Liver (tissue), 10 donors: ENCODE measurements at places on chromosomes 3 and 15.

DNA sequence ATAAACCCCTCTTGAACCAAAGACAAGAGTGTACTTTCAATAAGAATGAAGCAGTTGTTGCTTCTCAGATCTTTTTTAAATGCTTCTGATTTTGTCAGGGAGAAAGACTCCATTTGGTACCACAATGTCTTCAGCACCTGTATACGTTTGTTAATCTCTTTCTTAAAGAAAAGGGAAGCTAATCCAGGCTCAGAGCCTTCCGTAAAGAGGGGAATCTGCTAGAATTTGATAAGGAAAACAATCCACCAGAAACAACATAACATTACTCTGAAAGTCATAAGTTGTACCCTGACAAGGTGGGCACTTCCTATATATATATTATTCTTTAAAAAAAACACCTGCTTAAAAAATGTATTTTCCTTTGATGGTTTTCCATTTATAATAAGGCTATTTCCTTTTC lies 19.8 kb downstream of the SH3BP5 start:
- no peak for DNase-seq

DNA sequence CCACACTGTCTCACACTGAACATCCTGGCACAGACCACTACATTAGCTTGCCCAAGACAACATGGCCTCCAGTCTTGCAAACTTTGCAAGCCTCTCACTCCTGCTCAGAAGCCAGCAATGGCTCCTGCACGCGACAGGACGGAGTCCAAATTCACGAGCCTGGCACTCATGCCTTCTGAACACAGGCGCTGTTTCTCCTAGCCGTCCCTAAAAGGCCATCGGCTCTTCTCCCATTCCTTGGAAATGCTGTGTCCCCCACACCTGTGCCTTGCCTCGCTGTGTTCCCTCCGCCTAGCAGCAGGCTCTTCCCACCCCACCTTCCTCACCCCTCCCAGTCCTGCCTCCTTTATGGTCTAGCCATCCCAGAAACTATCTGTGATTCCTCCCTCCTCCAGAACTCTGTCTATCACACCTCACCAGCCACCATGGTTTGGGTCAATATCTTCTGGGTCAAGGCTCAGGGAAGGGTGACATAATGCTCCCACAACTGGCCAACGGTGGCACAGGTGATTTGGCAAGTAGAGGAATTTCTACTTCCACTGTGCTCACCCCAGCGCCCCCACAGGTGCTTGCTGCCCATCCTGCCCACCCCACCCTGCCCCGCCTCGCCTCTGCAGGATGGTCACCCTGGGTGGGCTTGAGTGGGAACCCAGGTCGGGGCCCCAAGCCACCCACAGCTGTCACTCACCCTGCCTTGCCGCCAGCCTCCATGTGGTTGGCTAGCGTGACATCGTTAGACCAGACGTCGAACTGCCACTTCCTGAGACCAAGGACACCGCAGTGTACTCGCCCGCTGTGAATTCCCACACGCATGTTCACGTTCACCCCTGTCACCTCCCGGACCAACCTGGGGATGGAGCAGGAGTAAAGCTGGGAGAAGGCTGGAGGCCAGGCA lies 120.7 kb downstream of the ADCY5 start:
- DNase-seq: no peak

GRCh38 chr3:138378990-138379389 lies 30.6 kb downstream of the MRAS start:
- DNase-seq: no peak

GRCh38 chr15:55318588-55319494 lies at the start of the genes PIGB and PIGBOS1:
Gene PIGB, plus strand, starts transcription at chr15:55319222. Its CDS starts 29 bp downstream, at chr15:55319251.
Gene PIGBOS1, minus strand, starts transcription at chr15:55319123. Its CDS starts 1,331 bp downstream, at chr15:55317792.
- peak; percentile 84 for DNase-seq

DNA sequence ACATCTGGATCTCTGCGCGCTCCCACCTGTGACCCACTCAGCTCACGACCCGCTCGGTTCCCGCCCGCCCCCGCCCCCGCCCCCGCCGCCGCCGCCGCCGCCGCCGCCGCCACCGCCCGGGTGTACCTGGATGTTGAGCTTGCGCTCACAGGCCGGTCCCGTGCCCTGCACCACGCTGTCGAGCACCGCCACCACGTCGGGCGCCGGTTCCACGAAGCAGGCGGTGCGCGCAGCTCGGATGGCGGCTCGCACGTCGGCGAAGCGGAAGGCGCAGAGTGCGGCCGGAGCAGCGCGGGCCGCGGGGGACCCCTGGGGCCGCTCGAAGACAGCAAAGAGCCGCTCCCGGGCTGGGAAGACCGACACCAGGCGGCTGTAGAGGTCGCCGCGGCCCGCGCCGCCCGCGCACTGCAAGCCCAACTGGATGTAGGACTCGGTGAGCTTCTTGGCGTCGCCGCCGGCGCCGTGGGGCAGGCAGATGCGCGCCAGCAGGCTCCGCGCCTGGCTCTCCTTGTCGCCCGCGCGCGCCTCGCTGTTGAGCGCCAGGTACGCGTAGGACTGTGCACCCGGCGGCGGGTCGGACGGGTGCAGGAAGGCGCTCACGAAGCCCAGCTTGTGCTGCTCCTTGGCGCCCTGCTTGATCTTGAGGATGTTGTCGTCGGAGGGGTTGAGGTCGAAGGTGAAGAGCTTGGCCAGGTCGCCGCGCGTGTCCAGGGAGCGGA lies 1.1 kb downstream of the PLXND1 start:
- no peak for DNase-seq

GRCh38 chr15:63089260-63090043 lies 32.2 kb upstream of the LACTB start:
- no peak for DNase-seq

GRCh38 chr3:15206662-15207576 lies 873 bp downstream of the CAPN7 start:
- DNase-seq: peak; percentile 39

GRCh38 chr3:177145954-177146353 lies 51.3 kb downstream of the TBL1XR1 start:
- no peak for DNase-seq

DNA sequence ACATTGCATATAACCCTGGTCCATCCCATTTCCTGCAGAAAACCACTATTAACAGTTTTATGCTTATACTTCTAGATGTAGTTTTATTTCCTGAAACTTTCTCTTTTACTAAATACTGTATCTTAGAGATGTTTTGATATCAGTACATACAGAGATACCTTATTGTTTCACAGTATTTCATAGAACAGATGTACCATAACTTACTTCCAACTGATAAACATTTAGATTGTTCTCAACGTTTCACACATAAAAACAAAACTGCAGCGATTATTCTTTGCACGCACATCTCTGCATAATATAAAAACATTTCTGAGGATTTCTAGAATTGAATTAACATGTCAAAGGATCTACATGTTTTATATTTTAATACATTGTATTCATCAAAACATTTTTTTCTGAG lies 2.6 kb downstream of the ZNF80 start:
- DNase-seq: no peak

GRCh38 chr15:90149609-90150340 lies 47.5 kb upstream of the IDH2 start:
- no peak for DNase-seq

GRCh38 chr15:77859491-77860060 lies 217.9 kb downstream of the TBC1D2B start:
- no peak for DNase-seq

DNA sequence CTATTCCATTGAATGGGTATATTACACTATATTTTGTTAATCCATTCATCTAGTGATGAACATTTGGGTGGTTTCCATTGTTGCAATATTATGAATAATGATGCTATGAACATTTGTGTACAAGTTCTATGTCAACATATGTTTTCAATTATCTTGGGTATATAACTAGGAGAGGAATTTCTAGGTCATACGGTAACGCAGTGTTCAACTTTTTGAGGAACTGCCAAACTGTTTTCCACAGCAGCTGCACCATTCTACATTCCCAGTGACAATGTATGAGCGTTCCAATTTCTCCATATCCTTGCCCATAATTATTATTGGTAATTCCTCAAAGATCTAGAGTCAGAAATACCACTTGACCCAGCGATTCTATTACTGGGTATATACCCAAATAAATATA lies 24.1 kb upstream of the RORA start:
- DNase-seq: no peak

GRCh38 chr3:127698286-127698685 lies 25.5 kb downstream of the ABTB1 start:
- no peak for DNase-seq

GRCh38 chr3:7710284-7710683 lies 791.3 kb upstream of the LMCD1 start:
- no peak for DNase-seq

- no peak for DNase-seq
These were observed 8.4 kb downstream of the SHF start for GRCh38 chr15:45179221-45179985.

- DNase-seq: no peak
These were observed 8.7 kb upstream of the PTX3 start for GRCh38 chr3:157427901-157428300.

DNA sequence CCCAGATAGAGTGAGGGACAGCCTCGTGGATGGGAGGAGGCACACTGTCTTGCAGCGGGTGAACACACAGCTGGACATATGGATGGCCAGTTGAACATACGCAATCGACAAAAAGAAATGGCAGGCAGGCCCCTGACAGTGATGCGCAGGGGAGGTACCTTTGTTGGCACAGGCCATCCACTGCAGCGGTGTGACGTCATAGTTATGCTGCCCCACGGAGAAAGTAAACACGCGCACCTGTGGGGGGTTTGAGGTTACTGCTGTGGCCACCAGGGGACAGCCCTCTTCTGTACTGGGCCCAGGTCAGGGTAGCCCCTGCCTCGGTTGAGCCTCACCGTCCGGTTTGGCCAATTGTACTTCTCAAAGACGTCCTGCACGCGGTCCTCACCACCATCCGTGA lies 19.4 kb upstream of the TMEM115 start:
- no peak for DNase-seq

GRCh38 chr3:30457726-30458125 lies 148.7 kb upstream of the TGFBR2 start:
- DNase-seq: no peak

GRCh38 chr15:62125773-62126172 lies 39.3 kb downstream of the C2CD4B start:
- DNase-seq: no peak

DNA sequence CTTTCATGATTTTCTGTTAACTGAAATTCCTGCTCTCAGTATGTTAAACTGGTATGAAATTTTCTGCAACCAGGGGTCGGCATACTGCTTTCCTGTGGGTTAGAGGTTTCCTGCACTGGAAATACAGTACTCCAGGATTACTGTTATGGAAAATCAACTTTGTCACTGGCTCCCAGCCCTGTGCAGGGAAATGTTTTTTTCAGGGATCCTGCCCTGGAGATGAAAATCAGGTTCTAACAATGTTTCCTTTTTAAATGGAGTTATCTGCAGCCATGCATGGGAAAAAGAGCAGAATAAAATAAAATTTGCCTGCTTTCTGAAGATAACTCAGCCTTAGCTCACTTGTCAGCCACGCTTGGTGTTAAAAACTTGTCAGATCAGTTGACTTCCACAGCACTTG lies 220.4 kb downstream of the IL5RA start:
- DNase-seq: no peak

GRCh38 chr15:40481341-40482074 lies 10.7 kb downstream of the CHST14 start:
- no peak for DNase-seq

DNA sequence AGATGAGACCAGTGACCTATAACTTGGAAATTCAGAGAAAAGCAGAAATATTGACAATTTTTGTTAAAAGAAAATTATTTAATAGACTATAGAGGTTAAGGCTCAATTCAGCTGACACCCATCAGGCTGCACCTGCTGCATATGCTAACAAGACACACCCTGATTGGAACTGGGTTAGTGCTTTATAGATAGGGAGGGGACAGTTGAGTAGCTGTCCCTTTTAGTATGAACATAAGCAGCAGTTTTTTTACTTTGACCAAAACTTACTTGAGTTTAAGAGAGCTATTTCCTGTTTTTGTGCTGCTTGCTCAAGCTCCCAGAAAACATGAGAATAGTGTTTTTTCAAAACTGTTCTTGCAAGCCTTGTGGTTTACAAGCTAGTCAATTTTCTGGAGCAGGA lies 292.6 kb downstream of the LRRC3B start:
- no peak for DNase-seq

DNA sequence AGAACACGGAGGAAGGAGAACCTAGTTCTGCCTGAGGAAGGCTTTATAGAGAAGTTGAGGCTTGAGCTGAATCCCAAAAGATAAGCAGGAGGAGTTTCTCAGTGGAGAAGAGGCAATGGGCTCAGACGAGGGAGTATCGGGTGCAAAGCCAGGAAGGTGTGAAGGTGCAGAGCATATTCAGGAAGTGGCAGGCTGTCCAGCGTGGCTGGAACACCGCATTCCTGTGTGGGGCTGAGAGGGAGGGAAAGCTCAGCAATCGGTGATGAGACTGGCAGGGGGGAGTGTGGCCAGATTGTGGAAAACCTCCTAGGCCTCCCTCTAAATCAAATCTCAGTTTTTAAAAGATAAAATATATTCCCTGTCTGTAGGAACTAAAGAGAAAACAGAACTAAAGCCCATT lies 63.0 kb downstream of the ARHGAP31 start:
- no peak for DNase-seq

GRCh38 chr3:32280262-32280910 lies 41.9 kb downstream of the CMTM8 start:
- DNase-seq: no peak

DNA sequence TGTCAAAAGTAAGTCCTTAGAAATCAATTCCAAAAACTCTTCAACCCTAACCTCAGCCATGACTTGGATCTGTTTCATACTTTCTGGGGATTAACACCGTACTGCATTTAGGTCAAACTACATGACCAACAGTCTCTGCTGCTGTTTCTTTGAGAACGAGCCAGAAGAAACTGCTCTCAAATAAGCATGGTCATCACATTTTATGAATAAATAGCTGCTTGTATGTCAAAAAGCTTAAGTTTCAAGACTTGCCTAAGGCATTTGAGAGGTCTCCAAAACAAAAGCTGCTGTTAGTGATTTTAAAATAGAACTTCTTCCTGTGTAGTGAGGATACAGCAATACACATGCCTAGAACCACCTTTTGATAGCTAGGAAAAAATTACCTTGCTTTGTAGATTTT lies 166.3 kb upstream of the CHRM5 start:
- DNase-seq: no peak

DNA sequence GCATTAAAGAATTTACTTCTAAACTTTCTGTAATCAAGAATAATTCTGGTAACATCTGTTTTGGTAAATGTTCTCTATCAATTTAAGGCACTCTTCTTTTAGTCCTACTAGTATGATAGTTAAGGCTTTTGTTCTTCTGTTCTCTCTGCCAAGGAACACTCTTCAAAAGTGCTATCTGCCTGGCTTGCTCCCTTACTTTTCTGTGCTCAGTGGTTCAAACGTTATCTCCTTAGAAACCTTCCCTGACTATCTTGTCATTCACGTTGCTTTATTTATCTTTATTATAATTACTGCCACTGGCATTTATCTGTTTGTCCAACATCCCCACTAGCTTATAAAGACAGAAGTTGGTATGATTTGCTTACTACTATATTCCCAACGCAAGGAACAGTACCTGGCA lies 59.2 kb downstream of the RFX7 start:
- no peak for DNase-seq

DNA sequence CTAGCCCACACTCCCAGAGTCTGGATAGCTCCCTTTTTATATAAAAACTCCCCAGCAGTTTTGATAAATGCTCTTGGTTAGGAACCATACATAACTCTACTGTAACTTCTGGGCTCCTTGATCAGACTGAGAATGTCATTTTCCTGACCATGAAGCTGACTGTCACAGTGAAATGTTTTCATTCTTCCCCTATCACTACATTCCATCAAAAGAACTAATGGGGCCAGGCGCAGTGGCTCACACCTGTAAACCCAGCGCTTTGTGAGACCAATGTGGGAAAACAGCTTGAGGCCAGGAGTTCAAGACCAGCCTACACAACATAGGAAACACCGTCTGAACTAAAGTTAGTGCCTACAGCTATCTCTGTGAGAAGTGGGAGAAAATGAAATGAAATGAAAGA lies 72.8 kb upstream of the MYO5C start:
- no peak for DNase-seq
